H7 (cell line): ENCODE measurements at places on chromosomes 12 and 14. TPM values are rescaled to one million over a fixed set of nuclear protein-coding genes. Genes with fewer than 3 reads are reported as not detected.

NEUROD4 gene
- not detected in 2 replicates for total RNA-seq

SLC6A13 gene
- total RNA-seq, result not detected in 2 replicates

DNA sequence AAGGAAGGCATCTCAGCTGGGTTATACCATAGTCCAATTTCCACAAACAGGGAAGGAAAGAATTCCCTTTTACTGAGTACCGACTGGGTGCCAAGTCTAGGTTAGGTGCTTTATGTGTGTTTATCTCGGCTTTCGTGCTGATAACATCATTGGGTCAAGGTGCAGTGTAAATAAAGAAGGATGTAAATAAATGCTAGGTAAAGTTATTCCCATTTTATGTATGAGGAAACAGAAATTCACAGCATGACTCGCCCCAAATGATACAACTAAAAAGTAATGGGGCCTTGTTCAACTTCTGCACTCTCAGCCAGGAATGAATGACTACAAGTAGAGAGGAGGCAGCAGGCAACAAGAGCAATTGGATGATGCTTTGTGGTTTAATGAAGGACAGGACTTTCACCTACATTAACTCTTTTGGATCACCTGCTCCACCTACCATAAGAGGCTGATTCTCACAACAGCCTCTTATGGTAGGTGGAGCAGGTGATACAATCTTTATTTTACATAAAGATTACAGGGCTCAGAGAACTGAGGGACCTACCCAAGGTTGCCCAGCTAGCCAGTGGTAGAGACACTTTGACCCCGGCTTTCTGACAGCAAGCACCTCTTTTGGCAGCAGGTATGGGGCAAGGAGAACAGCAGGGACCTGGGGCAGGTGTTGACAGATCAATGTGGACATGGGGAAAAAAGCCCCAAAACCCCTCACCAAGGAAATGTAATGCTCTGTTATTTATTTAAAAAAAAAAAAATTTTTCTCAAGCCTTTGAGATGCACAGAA lies 213.4 kb upstream of the NUDT4 start:
- no peak for DNase-seq

DNA sequence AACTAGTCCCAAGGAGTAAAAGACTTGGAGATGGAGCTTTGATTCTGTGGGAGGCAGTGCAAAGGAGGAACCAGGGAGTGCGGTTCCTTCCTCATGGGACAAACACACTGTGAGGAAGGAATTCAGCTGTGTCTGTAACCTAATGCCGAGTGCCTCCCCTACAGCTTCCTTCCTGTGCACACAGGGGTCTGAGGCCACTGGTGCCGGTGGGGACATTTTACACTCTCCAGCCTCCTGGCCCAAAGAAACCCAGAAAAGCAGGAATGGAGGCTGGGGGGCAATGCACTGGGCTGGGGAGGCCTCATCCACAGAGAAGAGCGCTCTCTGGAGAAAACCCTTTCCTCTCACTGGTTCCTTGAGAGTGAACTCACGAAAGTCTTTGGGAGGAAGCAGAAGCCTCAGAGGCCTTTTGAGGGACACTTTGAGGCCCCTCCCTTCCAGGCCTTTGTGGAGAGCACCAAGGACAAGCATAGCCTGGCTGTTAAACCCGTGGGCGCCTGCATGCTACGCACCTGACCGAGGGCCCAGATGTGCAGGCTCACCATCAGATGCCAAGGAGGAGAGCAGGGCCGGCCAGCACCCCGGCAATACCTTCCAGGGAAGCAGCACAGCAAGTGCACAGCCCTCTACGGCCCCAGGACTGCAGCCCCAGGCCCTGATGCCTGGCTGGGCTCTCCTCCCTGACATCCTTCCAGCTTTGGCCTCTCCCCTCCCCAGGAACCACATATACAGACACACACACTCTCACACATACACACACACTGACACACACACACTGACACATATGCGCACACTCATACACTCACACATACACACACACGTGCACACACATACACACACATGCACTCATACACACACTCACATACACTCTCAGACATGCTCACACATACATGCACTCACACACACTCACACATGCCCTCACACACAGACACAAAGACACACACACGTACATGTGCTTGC lies 52.0 kb downstream of the NFKBIA start:
- DNase-seq, result peak; percentile 58
